Stimulated activated CD8-positive, alpha-beta memory T cell treated with anti-CD3 and anti-CD28 coated beads, Interleukin-4, amount 100 ng/mL, for 48 hours (primary cell): ENCODE measurements at places on chromosomes 4 and X.

- no peak for DNase-seq
These were observed 15.4 kb upstream of the ADH1B start for GRCh38 chr4:99336553-99336952.

DNA sequence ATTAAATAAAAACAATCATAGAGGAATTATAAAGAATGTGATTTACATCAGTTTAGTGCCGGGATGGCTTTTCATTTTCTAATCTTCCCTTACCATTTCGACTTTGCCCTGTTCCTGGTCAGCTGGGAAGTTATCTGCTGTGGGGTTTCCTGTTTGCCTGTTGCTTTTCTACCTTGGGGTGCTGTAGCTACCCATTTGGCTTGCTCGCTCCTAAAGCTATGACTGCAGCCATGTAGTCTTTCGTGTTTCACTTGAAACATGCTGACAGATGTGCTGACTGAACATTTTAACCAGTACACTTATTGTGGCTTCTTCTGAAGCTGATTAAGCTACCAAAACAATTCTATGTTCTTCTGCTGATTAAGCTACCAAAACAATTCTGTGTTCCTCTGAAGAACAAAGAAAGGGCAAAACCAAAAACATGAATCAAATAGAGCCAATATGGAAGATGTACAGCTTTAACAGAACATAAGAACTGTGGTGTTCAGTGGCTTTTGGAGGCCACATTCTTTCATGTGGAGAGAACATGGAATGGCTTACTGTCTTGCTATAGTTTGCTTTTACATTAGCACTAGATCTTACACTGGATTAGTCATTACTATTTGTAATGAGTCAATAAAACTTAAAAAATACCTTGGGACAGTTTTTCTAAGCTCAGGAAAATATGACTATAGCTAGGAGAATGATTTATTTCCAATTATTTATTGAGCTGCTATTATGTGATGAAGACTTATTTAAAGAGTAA lies 440.4 kb downstream of the SPRY1 start:
- DNase-seq: no peak

DNA sequence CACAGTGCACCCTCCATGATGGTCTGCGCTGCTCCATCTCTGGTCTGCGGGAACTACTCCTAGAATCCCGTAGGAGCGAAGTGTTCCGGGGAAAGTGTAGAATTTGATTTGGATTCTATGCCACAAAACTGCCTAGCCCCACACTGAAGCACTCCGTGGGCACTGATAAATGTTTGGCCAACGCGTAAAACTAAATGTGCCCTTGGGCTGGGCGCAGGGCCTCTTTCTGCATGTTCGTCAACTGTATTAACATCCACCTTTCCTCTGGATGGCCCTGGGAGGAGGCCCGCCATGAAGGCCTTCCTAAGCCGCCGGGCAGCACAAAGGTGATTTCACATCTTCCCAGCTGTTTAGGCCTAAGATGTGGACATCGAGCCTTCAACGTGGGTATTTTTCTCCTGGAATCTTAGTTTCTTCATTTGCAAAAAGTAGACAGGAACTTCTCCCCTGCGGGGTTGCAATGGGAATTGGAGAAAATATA lies 2.6 kb downstream of the MSX1 start:
- no peak for DNase-seq

DNA sequence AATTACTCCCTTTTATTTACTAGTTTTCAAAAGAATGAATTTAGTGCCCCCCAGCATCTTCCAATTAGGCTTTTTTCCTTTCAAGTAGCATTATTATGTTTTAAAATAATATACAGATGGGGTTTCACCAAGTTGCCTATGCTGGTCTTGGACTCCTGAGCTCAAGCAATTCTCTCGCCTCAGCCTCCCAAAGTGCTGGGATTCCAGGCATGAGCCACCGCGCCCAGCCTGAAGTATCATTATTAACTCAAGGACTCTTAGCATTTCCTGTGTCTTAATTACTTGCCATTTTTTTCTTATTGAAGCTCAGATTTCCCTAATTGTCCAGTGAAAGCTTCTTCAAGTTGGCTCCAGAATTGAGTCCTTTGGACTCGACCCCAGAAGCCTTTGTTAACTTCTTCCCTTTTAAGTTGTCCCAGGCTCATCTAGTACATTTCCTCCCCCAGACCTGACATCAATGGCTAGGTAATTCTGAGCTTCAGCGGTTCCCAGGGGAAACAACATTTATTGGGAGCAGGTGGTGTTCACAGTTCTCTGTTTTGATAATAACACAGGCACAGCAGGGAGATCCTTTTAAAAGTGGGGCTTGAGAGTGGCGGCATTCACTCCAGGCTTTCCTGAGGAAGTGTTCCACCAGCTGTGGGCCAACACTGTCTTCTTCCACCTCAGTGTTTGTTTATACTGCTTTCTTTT lies 10.0 kb downstream of the SAT1 start:
- DNase-seq: no peak
